Fibroblast of lung (primary cell): ENCODE measurements at places on chromosomes 6 and 20. TPM values are rescaled to one million over a fixed set of nuclear protein-coding genes. Genes with fewer than 3 reads are reported as not detected.

DNA sequence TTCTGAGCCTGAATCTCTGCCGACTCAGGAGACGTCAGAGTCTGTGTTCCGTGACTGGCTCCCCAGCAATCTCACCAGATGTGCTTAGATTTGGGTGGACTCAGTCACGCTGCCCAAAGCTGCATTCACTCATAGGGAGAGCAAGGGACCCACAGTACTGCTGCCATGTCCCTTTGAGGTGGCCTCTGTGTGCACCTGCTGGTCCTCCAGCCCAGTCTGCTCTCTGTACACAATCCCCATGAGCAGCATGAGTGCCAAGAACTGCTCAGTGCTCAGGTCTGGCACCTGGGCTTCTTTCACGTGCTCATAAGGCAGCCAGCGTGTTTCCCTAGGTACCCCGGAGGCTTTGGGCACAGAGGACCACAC lies 44.2 kb upstream of the TIAM2 start:
- no peak for DNase-seq

DNA sequence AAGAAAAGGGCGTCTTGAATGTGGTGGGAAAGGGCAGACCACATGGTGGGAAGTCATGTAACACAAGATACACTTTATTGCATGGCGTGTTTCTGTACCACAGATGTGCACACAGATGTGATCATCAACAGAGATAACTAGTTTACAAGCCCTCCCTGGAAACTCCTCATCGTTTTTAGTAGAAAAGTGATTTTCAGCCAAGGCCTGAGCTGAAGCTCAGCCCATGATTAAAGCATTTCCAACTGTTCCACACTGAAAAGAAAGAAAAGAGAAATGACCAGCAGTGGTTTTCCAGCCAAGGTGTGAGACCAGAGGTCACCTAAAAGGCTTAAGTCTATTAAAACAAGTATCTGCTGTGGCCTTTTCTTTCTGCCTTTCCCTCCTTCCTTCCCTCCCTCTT lies 463.9 kb upstream of the JAG1 start:
- DNase-seq: no peak

- DNase-seq: no peak
Measured at GRCh38 chr20:56987986-56988385, 278.5 kb downstream of the BMP7 start.

DNA sequence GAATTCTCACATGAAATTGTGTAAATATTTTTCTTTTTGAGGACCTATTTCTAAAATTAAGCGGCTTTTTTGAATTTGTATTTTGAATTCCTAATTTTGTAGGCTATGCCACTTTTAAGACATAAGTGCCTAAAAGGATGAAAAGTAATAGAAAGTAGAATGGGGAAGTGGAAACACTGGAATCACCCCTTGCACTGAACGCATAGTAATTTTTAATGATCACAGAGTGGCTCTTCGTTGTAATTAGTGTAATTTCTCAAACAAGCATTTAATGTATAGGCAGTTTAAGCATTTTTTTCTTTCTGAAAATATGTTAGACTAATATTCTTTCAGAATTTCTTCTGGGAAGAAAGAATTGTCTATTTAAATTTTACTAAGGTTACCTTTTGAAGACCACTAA lies 73.2 kb downstream of the ARID1B start:
- no peak for DNase-seq

MUCL3 gene
- 0.01 TPM in 1 of 2 replicates, not detected in the other for polyA plus RNA-seq

HCRTR2 gene
- polyA plus RNA-seq: not detected in 2 replicates

ASCC3 gene
- polyA plus RNA-seq: 36.2 and 39.4 TPM in 2 replicates
